ENCODE measurements at places on chromosomes 4 and X. TPM values are rescaled to one million over a fixed set of nuclear protein-coding genes. Genes with fewer than 3 reads are reported as not detected.

The UGT2B17 gene
- not detected for total RNA-seq

The MAP7D2 gene
- total RNA-seq: 5.1 TPM

The TMPRSS11E gene
- not detected for total RNA-seq

The HPGD gene
- total RNA-seq: 67.5 TPM
